A549 treated with ZK216348 at 1 μM for 4 hours (cell line): ENCODE measurements at places on chromosomes 4 and X. TPM values are rescaled to one million over a fixed set of nuclear protein-coding genes. Genes with fewer than 3 reads are reported as not detected.

RBM3 gene
- total RNA-seq: 327 to 627 TPM (median 354 TPM) in 5 replicates

SOWAHB gene
- total RNA-seq: not detected in 5 replicates

FAT4 gene
- total RNA-seq: 1.7 to 2.7 TPM (median 2.3 TPM) in 5 replicates

CXCL8 gene
- total RNA-seq: 3.6 to 20.1 TPM (median 9.4 TPM) in 5 replicates

FHIP1A gene
- total RNA-seq: 0.07 to 0.47 TPM (median 0.18 TPM) in 5 replicates

JADE3 gene
- 9.5 to 14.5 TPM (median 13.6 TPM) in 5 replicates for total RNA-seq

GPR50 gene
- 0.12 to 0.26 TPM (median 0.13 TPM) in 4 of 5 replicates, not detected in the other for total RNA-seq

GAGE2A gene
- not detected in 5 replicates for total RNA-seq

CENPVL2 gene
- total RNA-seq: not detected in 5 replicates

ATP7A gene
- 2.0 to 4.4 TPM (median 3.2 TPM) in 5 replicates for total RNA-seq

NLRP2B gene
- not detected in 5 replicates for total RNA-seq

PPP4R3C gene
- total RNA-seq: not detected in 5 replicates

MGARP gene
- total RNA-seq: 0.58 to 1.1 TPM (median 0.68 TPM) in 5 replicates

RADX gene
- total RNA-seq: 0.09 TPM in 1 of 5 replicates, not detected in the others

GRK4 gene
- total RNA-seq: 1.1 to 1.9 TPM (median 1.6 TPM) in 5 replicates

UGT2B11 gene
- total RNA-seq: 0.06 to 0.17 TPM (median 0.09 TPM) in 3 of 5 replicates, not detected in the others

EGF gene
- 0.09 to 1.3 TPM (median 0.24 TPM) in 5 replicates for total RNA-seq

NXF3 gene
- total RNA-seq: not detected in 5 replicates

PCSK1N gene
- total RNA-seq: 14.2 to 57.6 TPM (median 52.0 TPM) in 5 replicates

BTC gene
- 0.51 to 1.3 TPM (median 0.99 TPM) in 5 replicates for total RNA-seq

SLC6A14 gene
- not detected in 5 replicates for total RNA-seq

MAML3 gene
- total RNA-seq: 11.2 to 15.4 TPM (median 12.9 TPM) in 5 replicates

UGT2A3 gene
- total RNA-seq: 0.06 to 0.24 TPM (median 0.13 TPM) in 4 of 5 replicates, not detected in the other

TCP11X2 gene
- total RNA-seq: not detected in 5 replicates

CT45A5 gene
- not detected in 5 replicates for total RNA-seq

POLN gene
- 0.46 to 1.2 TPM (median 0.88 TPM) in 5 replicates for total RNA-seq

CFI gene
- 0.48 to 0.85 TPM (median 0.75 TPM) in 5 replicates for total RNA-seq

CHRDL1 gene
- total RNA-seq: not detected in 5 replicates

TBX22 gene
- total RNA-seq: not detected in 5 replicates

VCX3A gene
- total RNA-seq: not detected in 5 replicates

KLB gene
- 0.06 to 0.14 TPM (median 0.11 TPM) in 5 replicates for total RNA-seq

NUDT10 gene
- total RNA-seq: 0.51 to 0.74 TPM (median 0.55 TPM) in 5 replicates

PDE6B gene
- not detected in 5 replicates for total RNA-seq

PITX2 gene
- 0.72 to 1.5 TPM (median 1.0 TPM) in 5 replicates for total RNA-seq

ZCCHC12 gene
- total RNA-seq: 0.07 to 0.26 TPM (median 0.24 TPM) in 4 of 5 replicates, not detected in the other

ZNF518B gene
- 1.9 to 3.8 TPM (median 3.0 TPM) in 5 replicates for total RNA-seq

ARHGEF9 gene
- 3.6 to 6.1 TPM (median 5.6 TPM) in 5 replicates for total RNA-seq

MAGEC3 gene
- not detected in 5 replicates for total RNA-seq

IL2RG gene
- 0.09 to 0.21 TPM (median 0.18 TPM) in 3 of 5 replicates, not detected in the others for total RNA-seq
